ENCODE measurements at places on chromosomes 5 and 9. TPM values are rescaled to one million over a fixed set of nuclear protein-coding genes. Genes with fewer than 3 reads are reported as not detected.

The IL33 gene
- total RNA-seq: 6.3 TPM

The CDC20B gene
- total RNA-seq: under 0.01 TPM

- peak; percentile 80 for DNase-seq
Observed at GRCh38 chr5:122129306-122129705, at the start of gene ZNF474. TSS of gene ZNF474 (plus strand) at chr5:122129546. CDS start at chr5:122151991, 22,445 bp downstream.

DNA sequence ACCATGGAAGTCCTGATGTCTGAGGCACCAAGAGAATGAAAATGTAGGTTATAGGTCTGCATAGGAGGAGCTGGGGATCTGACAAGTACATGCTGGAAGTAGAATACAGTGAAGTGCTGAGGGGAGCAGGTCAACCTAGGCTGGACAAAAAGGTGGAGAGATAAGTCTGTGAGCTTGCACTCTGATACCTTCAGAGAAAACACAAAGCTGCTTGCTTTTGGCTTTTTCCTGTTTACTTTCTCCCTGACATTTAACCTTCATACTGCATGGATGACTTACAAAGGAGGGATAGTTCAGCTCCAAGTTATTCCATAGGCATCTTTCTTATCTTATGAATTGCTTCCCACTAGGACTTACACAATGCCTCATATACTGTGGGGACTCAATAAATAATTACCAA is 256.7 kb upstream of the NREP start:
- DNase-seq: no peak

- DNase-seq: no peak
Observed at GRCh38 chr9:112037281-112038016, 137.6 kb downstream of the SUSD1 start.

DNA sequence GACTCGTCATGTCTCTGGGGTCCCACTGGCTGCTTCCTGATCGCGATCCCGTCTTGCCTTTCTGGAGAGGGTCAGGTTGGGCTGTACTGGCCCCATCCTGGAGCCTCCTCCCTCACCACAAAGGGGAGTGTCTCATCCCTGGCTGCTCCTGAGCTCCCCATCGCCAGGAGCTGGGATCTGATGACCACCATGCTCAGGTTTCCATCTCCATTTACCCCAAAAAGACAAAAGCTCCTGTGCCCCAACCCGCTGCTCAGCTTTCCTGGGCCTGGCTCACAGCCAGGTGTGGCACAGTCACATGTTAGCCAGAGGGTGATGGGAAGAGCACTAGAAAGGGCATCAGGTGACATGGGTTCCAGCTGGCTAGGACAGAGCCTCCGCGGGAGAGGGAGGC is 47.3 kb upstream of the CDKN2AIPNL start:
- DNase-seq: no peak

The JAKMIP2 gene
- not detected for total RNA-seq

- DNase-seq: no peak
Observed at GRCh38 chr5:157613385-157614245, 38.0 kb upstream of the ADAM19 start.

DNA sequence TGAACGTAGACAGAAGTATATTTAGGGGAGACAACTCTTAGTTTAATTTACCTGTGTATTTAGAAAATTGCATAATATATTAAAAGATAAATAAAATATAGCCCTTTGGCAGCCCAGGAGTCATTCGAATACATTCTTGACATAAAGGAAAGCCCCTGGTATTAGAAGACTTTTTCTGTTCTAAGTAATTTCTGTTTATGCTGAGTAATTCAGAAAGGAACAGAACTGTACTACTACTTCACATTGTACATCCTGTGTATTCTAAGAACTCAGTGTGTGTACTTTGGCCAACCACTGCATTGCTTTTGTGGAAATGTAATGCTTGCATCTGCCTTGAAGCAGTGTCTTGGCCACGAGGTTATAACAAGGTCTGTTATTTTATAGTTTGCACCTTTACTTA is 136.4 kb downstream of the KDM4C start:
- DNase-seq: no peak

The GABBR2 gene
- 1.2 TPM for total RNA-seq
